Putamen (tissue), 1 donor: ENCODE measurements at places on chromosomes 13 and 19.
A peak's percentile ranks its signal among the peaks of the same experiment; 100 is the strongest.

DNA sequence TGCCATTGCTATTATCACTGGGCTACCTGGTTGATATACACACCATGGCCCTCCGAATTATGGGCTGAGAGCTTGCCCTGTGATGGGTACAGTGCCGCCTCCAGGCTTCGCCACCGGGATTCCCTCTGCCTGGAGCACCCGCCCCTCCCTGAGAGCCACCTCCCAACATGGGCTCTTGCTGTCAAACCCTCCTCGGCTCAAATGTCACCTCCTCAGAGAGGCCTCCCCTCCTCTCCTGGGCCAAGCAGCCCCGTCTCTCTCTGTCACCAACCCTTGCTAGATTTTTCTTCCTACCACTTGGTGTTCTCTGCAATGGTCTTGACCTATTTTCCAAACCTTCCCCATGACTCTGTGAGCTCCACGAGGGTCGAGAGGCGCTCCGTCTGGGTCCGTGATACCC lies 12.2 kb upstream of the TLE2 start:
- no peak for DNase-seq

GRCh38 chr19:47437500-47437899 lies 18.2 kb upstream of the MEIS3 start:
- no peak for DNase-seq

DNA sequence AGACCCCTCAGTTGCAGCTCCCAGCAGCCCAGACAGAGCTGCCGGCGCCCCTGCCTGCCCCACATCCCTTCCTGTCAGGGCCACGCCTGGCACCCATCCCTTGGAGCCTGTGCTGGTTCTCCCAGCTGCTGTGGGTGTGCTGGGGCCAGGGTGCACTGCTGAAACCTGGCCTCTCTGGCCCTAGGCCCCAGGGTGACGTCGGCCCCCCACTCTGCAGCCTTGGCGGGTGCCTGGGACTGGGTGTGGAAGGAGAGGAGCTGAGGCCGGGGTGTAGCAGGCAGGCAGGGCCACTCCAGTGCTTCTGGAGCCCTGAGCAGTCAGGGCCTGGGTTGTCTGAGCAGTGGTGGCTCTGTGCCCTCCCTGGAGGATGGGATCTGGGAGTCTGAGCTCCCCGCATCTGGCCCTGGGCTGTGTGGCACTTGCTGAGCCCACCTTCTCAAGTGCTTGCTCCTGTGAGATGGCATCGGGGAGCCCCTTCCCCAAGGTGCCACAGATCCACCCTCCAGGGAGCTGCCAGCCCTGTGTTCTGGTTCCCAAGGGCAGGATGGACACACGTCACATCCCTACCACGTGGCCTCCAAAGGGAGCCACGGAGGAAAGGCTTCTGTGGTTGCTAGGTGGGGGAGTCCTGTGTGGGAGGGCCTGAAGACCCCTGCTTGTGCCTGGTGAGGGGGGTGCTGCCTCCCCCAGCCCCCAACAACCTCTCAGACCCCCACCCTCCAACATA lies 5.2 kb downstream of the PLEKHJ1 start:
- DNase-seq: no peak

- DNase-seq: no peak
These were observed at the start of gene ZNF296 for GRCh38 chr19:45076029-45076850. TSS of gene ZNF296 (minus strand) at chr19:45076478. CDS start at chr19:45076373, 105 bp downstream.

GRCh38 chr13:46386392-46387063 lies 524 bp downstream of the RUBCNL start:
- no peak for DNase-seq

DNA sequence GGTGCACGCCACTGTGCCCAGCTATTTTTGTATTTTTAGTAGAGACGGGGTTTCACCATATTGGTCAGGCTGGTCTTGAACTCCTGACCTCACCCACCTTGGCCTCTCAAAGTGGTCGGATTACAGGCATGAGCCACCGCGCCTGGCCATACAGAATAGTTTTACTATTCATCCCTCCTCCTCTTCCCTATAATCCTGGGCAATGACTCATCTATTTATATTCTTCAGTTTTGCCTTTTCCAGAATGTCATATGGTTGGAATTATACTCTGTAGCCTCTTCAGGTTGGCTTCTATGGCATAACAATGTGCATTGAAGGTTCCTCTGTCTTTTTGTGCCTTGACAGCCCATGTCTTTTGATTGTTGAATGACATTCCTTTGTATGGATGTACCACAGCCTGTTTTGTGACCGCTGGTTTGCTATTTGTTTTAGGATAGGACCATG lies 22.2 kb upstream of the LRP3 start:
- no peak for DNase-seq

GRCh38 chr19:13012690-13013608 lies 17.7 kb downstream of the NFIX start:
- no peak for DNase-seq

DNA sequence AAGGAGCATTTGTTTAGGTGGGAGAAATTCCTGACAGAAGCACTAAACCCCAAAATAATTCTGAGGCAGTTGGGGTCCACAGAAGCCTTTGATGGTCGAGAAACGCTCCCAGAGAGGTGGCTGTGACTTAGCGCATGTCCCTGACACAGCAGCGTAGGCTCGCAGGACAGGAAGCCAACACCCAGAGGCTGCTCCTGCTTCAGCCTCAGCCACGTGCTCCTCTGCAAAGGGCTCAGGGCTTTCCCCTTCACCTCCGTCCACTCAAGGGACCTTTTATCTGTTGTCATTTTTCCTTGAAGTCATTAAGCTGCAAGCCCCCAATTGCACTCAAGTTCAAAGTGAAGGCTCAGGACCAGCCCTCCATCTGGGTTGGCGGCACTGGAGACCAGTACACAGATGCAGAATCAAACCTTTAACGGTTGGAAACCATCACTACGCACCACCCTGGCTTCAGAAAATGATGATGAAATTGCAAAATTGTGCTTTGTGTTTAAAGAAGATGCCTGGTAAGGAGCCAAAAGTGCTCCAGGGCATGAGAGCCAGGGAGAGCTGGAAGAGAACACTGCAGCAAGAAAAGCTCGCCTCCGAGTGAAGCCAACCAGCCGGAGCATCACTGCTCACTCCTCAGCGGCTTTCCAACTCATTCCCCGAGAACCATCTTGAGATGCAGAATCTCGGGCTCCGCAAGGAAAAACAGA lies 219.6 kb downstream of the RAP2A start:
- no peak for DNase-seq

DNA sequence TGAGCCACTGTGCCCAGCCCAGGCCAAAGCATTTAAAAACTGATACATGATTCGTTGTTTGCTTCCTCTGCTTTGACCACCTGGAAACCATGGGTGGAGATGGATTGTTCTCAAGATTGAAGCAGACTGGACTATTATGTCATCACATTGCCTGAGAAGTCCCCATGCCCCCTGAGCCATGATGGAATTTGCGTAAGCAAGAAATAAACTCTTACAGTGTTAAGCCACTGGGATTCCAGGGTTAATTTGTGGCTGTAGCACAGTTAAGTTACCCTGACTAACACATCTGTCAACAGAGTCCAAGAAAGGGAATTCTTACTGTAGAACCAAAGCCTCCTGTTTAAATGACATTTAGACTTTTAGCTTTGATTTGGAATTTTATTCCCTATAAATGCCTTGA lies 19.4 kb upstream of the DHRS12 start:
- DNase-seq: no peak

DNA sequence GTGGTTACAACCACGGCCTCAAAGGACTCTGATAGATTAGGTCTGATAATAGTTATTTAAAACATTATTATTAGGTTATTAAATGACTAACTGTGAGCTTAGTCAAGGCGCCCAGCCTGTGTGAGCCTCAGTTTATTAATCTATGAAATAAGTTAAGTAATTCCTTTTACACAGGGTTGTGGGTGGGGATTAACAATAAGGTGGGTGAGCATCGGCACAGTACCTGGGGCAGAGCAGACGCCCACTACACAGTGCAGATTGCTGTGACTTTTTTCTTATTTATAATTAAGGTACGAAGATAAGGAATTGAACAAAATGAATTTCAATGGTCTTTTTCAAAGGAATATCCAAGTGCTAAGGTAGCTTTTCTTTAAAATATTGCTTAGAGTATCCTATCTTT lies 132.2 kb downstream of the KATNAL1 start:
- peak; percentile 46 for DNase-seq

DNA sequence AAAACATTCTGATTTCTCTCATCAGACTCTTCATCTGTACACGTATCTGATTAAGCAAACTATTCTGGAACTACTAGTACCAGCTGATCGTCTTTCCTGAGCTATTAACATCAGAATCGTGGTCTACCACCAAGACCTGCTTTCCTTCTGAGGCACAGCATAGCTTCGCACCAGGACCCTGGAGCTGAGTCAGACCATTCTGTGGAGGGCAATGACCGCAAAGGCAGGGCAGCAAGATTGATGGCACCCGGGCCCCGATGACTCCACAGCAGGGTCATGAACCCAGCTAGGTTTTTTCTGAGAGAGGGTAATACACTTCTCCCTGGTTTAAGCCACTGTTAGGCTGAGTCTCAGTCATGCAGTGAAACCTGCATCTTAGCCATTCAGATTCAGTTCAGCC lies 158.7 kb upstream of the GPR12 start:
- no peak for DNase-seq

DNA sequence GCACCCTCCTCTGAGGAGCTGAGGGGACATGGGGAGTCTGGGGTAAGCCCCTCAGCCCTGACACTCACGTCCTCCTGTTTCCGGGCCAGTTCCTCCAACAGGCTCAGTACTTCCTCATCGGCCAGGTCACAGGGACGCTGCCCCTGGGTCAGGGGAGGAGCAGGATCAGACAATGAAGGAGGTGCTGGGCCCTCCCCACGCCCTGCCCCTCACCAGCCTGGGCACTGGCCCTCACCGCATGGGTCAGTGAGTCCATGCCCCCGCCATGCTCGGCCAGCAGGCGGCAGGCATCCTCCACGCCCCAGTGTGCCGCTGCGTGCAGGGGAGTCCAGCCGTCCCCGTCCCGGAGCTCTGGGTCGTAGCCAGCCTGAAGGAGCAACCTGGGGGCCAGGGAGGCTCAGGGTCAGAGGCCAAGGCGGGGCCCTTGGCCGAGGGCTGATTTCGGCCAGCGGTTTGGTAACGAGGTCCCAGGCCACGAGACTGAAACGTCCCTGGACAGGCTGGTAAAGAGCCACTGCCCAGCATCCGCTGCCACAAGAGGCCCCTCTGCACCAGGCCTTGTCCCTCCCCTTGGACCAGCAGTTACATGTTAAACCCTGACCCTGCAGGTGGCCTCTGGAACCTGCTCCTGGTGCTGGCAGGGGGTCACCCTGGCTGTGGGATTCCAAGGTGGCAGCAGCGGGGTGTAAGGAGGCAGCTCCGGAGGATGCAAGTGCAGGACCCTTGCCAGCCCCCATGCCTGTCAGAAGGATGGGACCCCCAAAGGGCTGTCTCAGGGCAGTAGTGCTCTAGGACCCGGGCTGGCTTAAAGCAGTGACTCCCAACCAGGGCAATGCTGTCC lies 18.5 kb downstream of the PPP1R12C start:
- DNase-seq: no peak

- no peak for DNase-seq
These were observed 5.9 kb downstream of the PAF1 start for GRCh38 chr19:39384839-39385568.

- DNase-seq: no peak
These were observed 7.3 kb downstream of the KCNC3 start for GRCh38 chr19:50321831-50322230.
